ENCODE measurements at places on chromosomes 5 and 9. TPM values are rescaled to one million over a fixed set of nuclear protein-coding genes. Genes with fewer than 3 reads are reported as not detected.

The NXNL2 gene
- 0.49 TPM for total RNA-seq

The TXNDC8 gene
- not detected for total RNA-seq

The SPATA6L gene
- total RNA-seq = 2.3 TPM

The ESM1 gene
- total RNA-seq = 18.3 TPM

The SEMA5A gene
- 0.08 TPM for total RNA-seq

The PRR7 gene
- total RNA-seq = 41.0 TPM

The SLC6A19 gene
- total RNA-seq = not detected

The IQGAP2 gene
- 1.4 TPM for total RNA-seq

The IL5 gene
- total RNA-seq = not detected

The ORM2 gene
- total RNA-seq = not detected

The GRIN1 gene
- not detected for total RNA-seq

The GABRA1 gene
- not detected for total RNA-seq

The HAPLN1 gene
- total RNA-seq = 170 TPM

The C5 gene
- 0.38 TPM for total RNA-seq

The ENHO gene
- total RNA-seq = not detected

The DMRT3 gene
- not detected for total RNA-seq

The S100Z gene
- 0.23 TPM for total RNA-seq

The WWC1 gene
- total RNA-seq = 4.7 TPM

The ENTPD2 gene
- not detected for total RNA-seq

The BAAT gene
- total RNA-seq = 0.08 TPM

The OTP gene
- not detected for total RNA-seq

The LHX3 gene
- not detected for total RNA-seq

The RASGRF2 gene
- total RNA-seq = 0.15 TPM

The RGS7BP gene
- not detected for total RNA-seq

The KIF12 gene
- 1.5 TPM for total RNA-seq
